Omental fat pad (tissue), 4 donors: ENCODE measurements at places on chromosomes 4 and X.

- DNase-seq: no peak
These were observed 16.5 kb downstream of the TRAPPC2 start for GRCh38 chrX:13717700-13718472.

DNA sequence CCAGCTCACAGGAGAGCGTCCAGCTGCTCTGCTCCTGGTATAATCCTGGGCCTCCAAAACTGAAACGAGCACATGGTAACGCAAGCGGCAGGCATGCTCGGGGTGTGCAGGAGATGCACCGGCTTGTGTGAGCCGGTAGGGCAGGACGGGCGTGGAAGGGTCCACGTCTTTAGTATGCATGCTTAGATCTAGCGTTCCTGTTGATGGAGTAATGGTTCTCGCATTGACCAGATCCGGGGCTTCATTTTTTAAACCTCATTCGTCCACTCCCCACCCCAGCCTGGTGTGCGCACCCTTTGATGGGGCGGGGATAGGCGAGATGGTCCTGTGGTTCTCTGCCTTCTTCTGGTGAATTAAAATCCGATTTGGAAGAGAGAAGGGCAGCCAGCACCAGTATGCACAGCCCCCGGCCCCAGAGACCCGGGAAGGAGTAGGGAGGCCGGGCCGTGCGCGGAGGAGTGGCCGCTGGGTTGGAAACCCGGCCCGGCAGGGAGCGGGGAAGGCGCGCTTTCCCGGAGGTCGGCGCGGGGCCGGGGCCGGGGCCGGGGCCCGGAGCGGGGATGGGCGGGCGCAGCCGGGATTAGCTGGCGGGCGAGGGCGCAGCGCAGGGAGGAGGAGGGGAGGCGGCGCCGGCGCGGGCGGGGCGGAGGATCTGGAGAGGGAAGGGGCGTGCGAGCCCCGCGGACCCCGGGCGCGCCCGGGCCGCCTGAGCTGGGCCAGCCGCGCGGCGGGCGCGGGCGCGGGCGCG lies 39.9 kb downstream of the FAM149A start:
- DNase-seq: no peak

- DNase-seq: no peak
These were observed 141.9 kb upstream of the FAM241A start for GRCh38 chr4:112003231-112003907.

DNA sequence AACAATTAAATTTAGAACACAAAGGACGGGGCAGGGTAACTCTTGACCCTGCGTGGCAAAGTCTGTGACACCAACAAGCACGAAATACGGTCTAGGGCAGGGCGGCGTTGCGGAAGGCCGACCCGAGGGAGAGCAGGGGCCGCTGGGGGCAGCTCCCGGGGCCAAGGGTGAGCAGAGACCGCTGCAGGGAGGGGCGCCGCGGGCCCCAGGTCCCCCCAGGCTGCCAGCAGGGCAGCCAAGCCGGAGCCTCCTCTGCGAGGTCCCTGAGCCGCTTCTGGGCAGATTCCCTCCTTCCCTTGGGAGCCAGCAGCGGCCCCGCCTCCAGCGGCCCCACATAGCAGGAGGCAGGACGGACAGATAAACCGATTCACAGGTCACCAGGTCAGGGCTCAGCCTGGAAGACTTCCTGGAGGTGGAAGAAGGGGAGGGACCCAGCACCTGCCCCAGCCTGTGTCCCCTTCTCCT lies 90.2 kb downstream of the FAM53A start:
- no peak for DNase-seq

GRCh38 chr4:112355662-112356061 lies 58.5 kb downstream of the ALPK1 start:
- no peak for DNase-seq

GRCh38 chr4:84726356-84726755 lies 143.4 kb downstream of the CDS1 start:
- no peak for DNase-seq

DNA sequence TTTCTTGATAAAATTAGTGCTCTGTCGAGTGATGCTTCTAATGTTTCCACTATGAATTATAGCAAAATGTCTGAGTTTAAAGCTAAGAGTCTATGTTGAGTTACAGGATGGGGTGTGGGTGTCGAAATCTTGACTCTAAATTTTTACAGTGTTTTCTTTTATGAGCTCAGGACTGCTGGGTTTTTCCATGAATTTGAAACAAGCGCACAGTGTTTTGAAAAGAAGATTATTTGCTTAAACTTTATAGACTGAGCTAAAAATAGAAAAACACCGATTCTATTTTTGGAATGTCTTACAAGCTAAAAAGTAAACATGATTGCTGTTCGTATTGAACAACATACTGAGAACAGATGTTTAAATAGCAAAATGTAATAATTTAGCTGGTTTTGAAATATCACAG lies 7.5 kb downstream of the PTTG2 start:
- DNase-seq: no peak

GRCh38 chr4:56276547-56276946 lies 110.7 kb downstream of the AASDH start:
- no peak for DNase-seq
